ENCODE measurements at places on chromosomes 4 and X. TPM values are rescaled to one million over a fixed set of nuclear protein-coding genes. Genes with fewer than 3 reads are reported as not detected.

REPS2 gene
- 1.3 TPM for polyA plus RNA-seq

BEX5 gene
- 3.9 TPM for polyA plus RNA-seq

KLB gene
- 0.09 TPM for polyA plus RNA-seq

DNA sequence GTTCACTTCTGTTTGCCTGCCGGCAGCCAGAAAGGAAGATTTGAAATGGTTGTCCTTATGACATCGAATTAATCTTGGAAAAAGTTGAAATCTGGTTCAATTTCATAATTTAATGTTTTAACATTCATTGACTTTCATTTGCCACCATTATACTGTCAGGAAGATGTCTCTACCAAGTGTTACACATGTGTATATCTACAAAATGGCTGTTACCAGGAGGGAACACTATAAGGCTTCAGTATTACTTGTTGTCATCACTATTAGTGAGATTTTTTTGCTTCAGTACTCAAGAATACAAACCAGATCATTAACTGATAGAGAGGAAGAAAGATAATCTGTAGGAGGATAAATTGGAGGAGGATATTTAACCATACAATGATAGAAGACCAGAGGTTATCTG lies 71.2 kb downstream of the TSPAN7 start:
- no peaks in the 10 kb centered on the region for H3K27me3 ChIP-seq
- H3K4me3 ChIP-seq = no peak overlapping the region
- no peak for DNase-seq

DNA sequence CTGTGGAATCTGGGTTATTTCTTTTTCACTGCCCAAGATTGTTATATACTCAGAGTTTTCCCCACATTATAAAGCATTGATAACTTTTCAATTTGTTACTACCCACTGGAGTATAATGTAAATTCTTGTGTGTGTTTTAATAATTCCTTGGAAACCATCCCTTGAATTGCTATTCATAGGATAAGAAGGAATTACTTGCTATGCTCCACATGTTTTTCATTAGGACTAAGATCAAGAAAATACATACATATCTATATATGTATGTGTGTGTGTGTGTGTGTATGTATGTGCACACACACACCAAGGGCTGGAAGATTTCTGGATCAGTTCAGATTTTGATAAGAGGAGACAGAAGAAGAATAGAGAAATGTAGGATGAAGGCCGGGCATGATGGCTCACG lies 206.4 kb upstream of the JADE1 start:
- DNase-seq = no peak
- H3K27me3 ChIP-seq = no peaks in the 10 kb centered on the region
- H3K4me1 ChIP-seq = no peaks in the 10 kb centered on the region
- no peak overlapping the region for H3K4me3 ChIP-seq
- H3K27ac ChIP-seq = no peak overlapping the region
- no peaks in the 10 kb centered on the region for H3K36me3 ChIP-seq
